Caki2 (cell line): ENCODE measurements at places on chromosomes 7 and 10.

GRCh38 chr10:10156917-10157600, 860.6 kb upstream of the CELF2 start:
- no peak for DNase-seq

GRCh38 chr7:40604601-40605438, 470.0 kb downstream of the SUGCT start:
- DNase-seq: no peak

GRCh38 chr7:141071260-141071854, 2.5 kb upstream of the TMEM178B start:
- DNase-seq: peak; percentile 86

- DNase-seq: peak; percentile 84
These were observed 208.7 kb upstream of the PHYHIPL start for GRCh38 chr10:58967551-58968388.

DNA sequence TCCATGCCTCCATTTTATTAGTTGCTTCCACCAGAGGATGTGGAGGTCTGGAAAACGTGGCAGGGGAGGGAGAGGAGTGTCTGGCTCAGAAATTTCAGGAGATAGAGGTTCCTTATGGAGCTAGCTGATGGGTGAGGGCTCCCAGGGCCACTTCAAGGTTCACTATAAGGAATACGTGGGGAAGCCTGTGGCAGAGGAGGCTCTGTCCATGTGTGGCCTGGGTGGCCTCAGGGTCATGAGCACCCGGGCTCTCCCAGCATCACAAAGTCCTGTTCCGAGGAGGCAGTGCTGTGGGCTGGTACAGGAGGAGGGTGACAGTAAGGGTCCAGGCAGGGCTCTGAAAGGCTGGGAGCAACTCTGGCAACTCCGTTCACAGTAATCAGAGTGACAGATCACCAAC, 24.6 kb downstream of the ARHGAP22 start:
- no peak for DNase-seq

GRCh38 chr10:43436291-43437140, at the start of gene ZNF487:
Gene ZNF487 (plus strand): TSS chr10:43437111. CDS start chr10:43475814, 38,703 bp downstream.
- peak; percentile 93 for DNase-seq

GRCh38 chr10:7036951-7037350, 373.9 kb downstream of the SFMBT2 start:
- no peak for DNase-seq
